Vagina (tissue), 2 donors: ENCODE measurements at places on chromosomes 16 and 17.

GRCh38 chr17:64339516-64340490, 50.9 kb downstream of the PECAM1 start:
- DNase-seq: no peak

- no peak for DNase-seq
These were observed 243.5 kb downstream of the FOXL1 start for GRCh38 chr16:86821895-86822294.

- DNase-seq: no peak
These were observed at the start of gene SREBF1 for GRCh38 chr17:17836818-17837379. Gene SREBF1, minus strand, starts transcription at chr17:17836986. Its CDS starts 169 bp downstream, at chr17:17836817.

DNA sequence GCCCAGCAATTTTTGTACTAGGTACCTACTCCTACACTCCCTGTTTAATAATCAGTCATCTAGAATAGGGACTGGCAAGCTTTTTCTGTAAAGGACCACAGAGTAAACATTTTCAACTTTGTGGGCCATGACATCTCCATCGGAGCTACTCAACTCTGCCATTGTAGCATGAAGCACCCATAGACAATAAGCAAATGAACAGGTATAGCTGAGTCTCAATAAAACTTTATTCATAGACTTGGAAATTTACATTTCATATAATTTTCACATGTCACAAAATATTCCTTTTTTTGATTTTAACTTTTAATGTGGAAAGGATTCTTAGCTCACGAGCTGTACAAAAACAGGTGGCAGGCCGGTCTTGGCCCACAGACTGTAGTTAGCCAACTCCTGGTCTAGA, 345.8 kb downstream of the SOX9 start:
- no peak for DNase-seq

DNA sequence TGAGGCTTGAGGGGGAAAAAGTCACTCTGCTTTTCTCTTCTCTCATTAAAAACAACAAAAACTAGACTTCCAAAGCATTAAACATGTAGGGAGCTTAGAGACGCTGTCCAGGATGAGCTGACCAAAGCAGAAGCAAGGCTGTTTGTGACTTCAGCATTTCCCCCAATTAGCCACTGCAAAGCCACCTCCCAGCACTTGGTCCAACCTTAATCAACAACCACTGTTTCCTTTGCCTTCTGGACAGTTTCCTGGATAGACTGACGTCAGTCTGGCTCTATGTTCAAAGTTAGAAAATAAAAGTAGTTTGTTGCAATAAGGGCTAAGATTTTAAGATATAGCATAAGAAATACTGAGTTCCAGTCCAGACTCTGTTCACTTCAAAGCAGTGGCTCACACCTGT, 3.1 kb downstream of the TMEM231 start:
- no peak for DNase-seq

- DNase-seq: no peak
These were observed 140.6 kb downstream of the CDK5R1 start for GRCh38 chr17:32627239-32627996.

DNA sequence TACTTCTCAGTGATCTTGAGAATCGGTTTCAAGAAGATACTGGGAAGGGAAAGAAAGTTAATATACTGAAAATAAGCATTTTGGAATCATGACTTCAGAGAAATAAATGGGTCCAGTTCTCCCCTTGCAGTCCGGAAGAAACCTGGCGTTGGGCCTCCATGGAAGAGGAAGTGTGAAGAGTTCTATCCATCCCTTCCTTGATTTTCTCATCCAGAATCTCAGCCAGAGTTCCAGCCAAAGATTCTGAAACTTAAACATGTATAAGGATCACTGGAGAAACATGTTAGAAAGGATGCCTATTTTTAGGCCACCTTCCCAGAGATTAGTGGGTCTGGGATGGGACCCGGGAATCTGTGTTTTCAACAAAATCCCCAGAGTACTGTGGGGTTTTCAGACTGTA, 8.7 kb upstream of the GAS7 start:
- no peak for DNase-seq

- no peak for DNase-seq
These were observed 12.7 kb downstream of the CDC27 start for GRCh38 chr17:47176389-47176826.

DNA sequence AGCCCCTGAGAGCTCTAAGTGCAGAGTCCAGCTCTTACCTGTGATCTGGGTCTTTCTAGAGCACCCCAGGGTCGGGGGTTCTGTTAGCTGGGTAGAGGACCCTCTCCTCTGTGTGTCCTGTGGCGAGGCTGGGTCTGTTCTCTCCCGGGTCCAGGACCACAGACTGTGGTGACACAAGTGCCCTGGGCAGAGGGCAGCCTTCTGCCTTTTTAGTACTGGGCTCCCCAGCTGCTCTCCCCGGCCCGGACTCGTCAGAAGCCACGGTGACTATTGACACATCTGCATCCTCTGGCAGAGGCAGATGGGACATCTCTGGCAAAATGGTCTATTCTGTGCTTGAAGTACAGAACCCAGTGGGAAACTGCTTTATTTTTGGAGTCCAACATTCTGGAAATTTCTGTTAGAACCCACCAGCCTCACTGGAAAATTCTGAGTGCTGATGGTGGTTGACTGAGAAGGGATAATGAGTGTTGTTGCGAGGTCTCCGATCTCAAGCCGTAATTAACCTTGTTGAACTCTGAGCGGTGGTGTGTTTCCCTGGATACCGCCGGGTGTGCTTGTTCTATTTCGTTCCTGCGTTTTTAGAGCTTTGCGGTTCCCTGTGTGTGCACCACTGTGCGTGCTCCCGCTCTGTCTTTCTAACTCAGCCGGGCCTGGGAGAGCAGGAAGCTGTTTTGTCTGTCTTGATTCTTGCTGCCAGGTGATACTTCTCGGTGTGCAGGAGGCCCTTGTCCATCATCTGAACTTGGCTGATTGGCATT, 26.0 kb upstream of the NUDT16L1 start:
- no peak for DNase-seq

DNA sequence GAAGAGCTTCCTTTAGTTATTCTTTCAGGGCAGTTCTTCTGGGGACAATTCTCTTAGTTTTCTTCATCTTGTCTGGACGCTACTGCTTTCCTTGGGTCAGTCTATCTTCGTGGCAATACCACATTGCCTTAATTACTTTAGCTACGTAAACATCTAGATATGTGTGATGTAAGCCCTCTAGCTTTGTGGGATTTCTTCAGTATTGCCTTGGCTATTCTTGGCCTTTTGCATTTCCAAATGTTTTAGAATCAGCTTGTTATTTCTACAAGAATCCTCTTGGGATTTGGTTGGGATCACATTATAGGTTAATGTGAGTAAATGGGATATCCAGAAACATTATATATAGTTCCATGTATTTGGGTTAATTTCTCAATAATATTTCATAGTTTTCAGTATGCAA, 9.0 kb upstream of the ST6GALNAC2 start:
- no peak for DNase-seq

- no peak for DNase-seq
These were observed 172.0 kb upstream of the RPL38 start for GRCh38 chr17:74031316-74032090.

DNA sequence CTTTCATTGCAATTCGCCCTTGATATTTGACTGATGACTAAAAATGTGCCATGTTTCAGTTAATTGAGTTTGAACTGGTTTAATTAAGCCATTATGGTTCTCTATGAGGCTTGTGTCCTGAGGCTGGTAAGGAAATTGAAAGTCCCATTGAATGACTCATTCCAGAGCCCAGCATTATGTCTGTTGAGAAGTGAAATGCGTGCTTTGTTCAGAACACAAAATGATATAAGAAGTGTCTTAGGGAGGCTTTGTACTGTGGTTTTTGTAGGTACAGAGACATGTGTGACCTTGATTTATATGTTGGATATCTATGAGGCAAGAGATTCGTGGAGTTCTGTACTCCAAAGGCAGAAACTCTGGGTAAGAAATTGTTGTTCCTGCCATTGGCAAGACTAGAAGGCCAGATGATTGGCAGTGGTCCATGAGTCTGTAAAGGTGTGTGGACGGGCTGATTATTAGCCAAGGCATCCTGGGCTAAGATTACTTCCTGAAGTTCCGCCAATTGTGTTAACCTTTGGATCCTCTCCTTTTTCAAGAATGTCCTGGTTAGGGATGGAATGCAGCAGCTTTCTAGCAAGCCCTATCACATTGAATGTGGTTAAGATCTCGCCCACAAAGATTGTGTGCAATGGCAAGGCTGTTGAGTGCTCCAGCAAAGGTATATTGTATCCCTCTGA, 103.7 kb downstream of the NPIPB5 start:
- no peak for DNase-seq

- DNase-seq: no peak
These were observed 62.8 kb upstream of the B4GALNT2 start for GRCh38 chr17:49069585-49070273.

DNA sequence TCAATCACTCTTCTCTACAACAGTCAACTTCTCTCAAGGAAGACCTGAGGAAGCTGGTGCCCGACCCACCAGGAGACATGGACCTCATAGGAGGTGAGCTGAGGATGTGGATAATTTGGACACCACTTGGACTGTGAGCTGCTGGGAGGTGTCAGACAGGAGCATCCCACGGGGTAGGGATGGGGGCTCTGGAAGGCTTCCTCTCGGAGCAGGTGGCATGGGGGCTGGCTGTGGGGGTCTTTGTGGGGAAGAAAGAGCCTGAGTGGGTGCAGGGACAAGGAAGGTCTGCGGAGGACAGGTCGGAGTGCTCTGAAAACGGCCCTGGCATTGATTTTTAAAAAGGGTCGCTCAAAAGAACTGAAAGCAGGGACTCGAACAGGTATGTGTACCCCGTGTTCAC, 64.0 kb downstream of the TBC1D16 start:
- no peak for DNase-seq

- no peak for DNase-seq
These were observed 68.3 kb downstream of the KANSL1 start for GRCh38 chr17:46124695-46125592.

- no peak for DNase-seq
These were observed 11.3 kb downstream of the ERAL1 start for GRCh38 chr17:28865946-28866752.

GRCh38 chr17:44921122-44921882, 6.0 kb upstream of the GFAP start:
- no peak for DNase-seq

- no peak for DNase-seq
These were observed 14.4 kb downstream of the NTAN1 start for GRCh38 chr16:15041271-15042004.

DNA sequence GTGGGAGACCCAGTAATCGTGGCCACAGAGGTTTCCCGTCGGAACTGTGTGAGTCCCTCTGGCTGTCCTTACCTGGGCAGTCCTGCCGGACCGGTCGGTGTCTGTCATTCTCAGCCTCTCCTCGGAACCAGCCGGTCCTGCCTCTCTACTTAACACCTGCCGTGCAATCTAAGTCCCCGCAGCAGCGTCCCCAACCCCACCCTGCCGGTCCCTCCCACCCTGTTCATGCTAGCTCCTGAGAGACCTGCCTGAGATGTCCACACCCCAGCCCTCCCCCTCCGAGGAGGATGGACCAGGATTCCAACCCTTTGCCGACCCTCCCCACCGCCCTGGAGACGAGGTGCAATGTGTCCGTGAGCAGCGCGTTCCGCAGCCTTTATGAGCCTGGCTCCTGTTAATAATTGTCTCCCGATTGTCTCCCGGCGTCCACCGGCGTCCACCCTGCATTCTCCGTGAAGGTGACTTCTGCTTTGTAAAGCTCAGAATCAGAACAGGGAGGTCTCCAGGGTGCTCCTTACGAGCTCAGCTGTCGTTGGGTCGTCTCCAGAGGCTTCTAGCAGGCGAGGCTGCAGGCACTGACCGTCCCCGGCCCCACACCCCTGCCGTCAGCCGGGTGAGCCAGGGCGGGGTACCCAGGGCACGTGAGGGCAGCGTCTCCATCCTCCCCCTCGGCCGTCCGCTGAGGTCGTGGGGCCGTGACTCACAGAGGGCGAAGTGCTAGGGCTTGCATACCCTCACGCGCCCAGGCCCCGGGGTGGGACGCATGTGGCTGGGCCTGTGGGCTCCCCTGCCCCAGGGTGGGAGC, 10.1 kb downstream of the METRNL start:
- no peak for DNase-seq

DNA sequence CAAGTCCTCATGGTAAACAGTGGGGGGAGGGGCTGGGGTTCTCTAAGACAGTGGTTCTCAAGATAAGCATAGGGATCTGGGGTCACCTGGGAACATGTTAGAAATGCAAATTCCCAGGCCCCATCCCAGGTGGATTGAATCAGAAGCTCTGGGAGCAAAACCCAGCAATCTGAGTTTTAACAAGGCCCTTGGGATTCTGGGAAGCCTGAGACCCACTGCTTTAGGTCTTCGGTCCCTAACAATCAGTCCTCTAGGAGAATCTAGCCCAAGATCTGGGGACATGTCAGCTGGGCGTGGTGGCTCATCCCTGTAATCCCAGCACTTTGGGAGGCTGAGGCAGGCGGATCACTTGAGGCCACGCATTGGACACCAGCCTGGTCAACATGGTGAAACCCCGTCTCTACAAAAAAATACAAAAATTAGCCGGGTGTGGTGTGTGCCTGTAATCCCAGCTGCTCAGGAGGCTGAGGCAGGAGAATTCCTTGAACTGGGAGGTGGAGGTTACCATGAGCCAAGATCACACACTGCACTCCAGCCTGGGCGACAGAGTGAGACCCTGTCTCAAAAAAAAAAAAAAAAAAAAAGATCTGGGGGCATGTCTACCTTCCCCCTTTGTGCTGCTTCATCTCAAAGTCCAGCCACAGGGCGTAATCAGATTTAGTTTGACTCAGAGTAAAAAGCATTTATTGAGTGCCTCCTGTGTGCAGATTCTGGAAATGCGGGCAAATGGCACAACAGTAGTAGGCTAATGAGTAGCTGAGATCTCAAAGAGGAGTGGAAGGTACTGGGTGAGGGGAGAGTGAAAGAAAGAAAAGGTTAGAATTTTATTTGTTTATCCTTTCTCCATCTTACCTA, 8.8 kb upstream of the NR1D1 start:
- DNase-seq: peak; percentile 86

- DNase-seq: no peak
These were observed 135.4 kb downstream of the CLEC16A start for GRCh38 chr16:11079652-11080187.

DNA sequence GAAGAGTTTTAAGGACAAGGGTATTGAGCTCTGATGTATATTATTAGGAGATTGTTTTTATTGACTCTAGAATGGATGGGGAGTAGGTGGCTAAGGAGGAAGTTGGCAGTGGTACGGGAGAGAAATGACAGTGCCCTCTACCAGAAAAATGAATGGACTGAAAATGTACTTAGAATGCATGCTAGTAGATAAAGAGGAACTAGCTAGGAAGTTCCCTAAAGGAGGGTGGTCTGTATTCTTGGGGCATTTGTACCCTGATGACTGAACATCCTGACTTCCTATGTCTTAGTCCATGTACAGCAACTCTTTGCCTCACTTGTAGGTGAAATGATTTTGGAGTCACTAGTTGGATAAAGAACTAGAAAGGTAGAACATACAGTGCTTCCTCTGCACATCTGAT, 581.5 kb upstream of the RBFOX1 start:
- DNase-seq: no peak

GRCh38 chr16:1491327-1491726, 1.8 kb upstream of the TELO2 start:
- DNase-seq: no peak

GRCh38 chr17:46175891-46176290, 17.3 kb downstream of the KANSL1 start:
- no peak for DNase-seq
